Hypothalamus (tissue), 51 donors: ENCODE measurements at places on chromosomes 1 and 21.

GRCh38 chr21:42145569-42146272, 73.2 kb upstream of the ABCG1 start:
- peak; percentile 51 for DNase-seq

DNA sequence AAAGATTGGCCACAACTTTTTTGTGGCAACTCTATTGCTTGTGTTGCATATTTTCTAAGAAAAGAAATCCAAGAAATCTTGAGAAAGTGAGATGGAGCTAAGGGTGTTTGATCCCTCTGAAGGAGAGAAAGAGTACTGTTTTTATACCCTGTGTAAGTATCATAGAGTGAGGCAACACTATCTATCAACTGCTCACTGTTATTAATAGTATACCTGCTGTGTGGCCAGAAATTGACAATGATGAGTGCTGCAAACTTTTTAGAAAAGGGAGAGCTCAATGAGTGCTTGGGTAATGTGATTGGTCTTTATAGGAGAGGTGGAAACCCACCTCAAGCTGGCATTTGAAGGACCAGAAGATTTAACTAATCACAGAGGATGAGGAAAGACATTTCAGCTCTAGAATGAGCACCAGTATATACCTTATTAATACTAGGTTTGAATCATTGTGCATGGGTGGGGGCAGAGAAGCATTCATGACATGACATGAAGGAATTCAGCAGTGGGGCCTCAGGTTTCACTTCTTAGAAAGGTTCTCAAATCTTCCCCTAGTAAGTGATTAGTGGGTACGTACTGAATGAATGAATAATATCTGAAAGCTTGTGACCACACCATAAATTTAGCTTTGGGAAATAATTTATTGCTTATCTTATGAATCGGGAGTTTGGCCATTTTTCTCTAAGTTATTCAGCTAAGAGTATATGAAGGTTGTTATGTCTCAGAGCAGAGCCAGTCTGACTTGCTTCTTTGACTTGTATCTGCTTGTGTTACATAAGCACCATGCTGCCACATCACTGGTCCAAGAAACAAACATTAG, 169.2 kb upstream of the SGIP1 start:
- DNase-seq, result no peak

GRCh38 chr1:207841901-207842300, 69.0 kb downstream of the CD34 start:
- no peak for DNase-seq

GRCh38 chr21:45877821-45878469, 103.6 kb upstream of the COL6A1 start:
- DNase-seq, result no peak

GRCh38 chr1:85451236-85451830, 13.6 kb downstream of the DDAH1 start:
- DNase-seq, result no peak

- DNase-seq, result no peak
These were observed 128.2 kb downstream of the DMRTB1 start for GRCh38 chr1:53587252-53587988.

DNA sequence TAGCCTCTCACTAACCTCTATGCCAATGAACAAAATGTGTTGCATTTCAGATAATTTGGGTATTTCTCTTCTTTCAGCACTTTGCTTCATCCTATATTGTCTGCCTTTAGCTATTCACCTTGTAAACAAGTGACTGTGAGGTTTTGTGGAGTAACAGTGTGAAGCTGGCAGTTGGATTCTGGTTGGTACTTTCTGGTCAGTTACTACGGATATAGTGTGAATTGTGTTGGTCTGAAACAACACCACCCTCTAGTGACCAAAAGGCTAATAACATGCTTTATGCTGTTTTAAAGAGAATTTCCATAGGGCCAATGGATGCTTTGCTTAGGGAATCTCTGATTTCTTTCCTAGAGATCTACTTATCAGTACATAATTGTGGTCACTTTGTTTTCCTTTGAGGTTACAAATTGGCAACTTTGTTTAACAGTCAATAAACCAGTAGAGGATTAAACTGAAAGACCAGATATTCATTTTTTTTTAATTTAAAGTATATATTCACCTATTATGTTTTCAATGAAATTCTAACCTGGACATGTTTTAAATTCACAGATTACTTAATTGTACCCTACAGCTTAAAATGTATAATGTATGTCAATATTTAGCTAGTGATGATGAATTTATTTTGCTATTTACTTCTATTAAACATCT, 2.5 kb upstream of the PTGER3 start:
- DNase-seq, result no peak

DNA sequence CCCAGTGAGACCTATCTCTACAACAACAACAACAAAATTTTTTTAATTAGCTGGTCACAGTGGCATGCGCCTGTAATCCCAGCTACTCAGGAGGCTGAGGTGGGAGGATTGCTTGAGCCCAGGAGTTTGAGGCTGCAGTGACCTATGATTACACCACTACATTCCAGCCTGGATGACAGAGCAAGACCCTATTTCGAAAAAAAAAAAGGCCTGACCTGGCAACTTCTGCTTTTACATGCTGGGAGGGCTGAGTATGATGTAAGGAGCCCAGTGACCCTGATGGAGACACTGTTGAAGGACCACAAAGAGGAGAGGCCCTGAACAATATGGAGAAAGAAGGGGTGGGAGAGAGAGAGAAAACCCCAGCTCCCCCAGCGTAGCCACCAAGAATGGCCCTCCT, 9.2 kb upstream of the VPS26C start:
- no peak for DNase-seq

GRCh38 chr1:20931930-20932436, 144.9 kb upstream of the HP1BP3 start:
- DNase-seq, result no peak

DNA sequence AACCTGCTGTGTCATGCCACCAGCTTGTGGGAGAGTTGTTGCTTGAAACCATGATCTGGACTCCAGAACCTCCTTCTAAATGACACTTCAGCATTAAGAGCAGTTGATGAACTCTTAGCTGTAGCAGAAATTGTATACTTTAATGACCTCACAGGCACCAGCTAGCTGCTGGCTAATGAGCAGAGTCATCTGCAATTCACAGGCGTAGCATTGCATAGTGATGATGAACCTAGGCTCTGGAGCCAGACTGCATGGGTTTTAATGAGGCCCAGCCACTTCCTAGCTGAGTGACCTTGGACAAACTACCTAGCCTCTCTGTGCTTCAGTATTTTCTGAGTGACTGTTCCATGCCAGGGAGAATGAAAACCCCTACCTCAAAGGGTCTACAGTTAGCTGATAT, 407.1 kb downstream of the LMO4 start:
- DNase-seq, result no peak

- DNase-seq, result no peak
These were observed 61.6 kb downstream of the ZBTB18 start for GRCh38 chr1:244112636-244113035.

- no peak for DNase-seq
These were observed 226.9 kb downstream of the KAZN start for GRCh38 chr1:14825396-14825795.

GRCh38 chr1:99850459-99851291, 514 bp downstream of the AGL start:
- DNase-seq, result no peak

DNA sequence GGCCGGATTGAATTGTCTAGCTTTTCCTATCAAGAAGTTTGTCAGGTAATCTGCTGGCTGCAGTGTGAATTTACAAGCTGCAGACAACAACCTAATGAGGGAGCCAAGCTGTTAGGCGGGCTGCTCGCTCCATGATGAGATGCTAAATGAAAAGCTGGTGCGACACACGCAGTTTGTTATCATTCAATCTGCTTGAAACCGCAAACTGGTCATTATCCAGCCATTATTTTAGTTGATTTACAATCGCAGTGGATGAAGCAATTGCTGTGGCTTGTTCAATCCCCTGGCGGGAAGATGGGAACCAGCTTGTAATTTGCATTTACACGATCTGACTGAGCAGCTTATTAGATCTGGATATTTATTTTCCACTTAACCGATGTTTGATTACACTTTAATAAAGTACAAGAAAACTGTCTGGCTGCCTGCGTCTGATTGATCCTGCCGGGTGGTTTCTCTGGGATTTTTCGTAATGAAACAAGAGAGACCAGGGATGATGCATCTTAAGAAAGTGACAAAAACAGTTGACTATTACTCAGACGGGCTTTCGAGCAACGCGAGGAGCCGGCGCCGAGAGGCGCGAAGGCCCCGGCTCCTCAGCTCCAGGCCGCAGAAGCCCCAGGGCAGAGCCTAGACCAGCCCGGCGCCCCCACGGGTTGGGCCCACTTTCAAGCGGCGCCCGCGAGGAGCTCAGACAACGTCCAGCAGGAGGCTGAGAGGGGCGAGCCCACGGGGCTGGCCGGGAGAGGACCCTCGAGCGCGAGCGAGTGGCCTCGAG, 118.0 kb upstream of the BARHL2 start:
- no peak for DNase-seq

DNA sequence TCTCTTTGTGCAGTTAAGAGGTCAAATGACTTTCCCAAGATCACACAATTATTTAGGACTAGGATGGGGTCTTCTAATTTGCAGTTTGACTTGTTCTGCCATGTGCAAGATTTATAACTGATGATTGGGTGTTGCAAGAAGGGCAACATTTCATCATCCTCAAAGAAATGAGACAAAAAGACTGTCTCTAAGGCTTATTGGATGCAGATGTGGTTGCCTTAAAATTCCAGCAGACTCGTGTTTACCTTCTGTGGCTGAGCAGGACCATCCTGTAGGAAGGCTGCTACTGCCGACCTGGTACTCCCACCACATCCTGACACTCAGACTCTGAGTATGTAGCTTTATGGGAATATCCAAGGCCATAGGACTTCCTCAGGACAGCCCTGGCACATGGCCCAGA, 99.9 kb upstream of the SGIP1 start:
- DNase-seq, result no peak

- DNase-seq, result no peak
These were observed 98.5 kb upstream of the CTTNBP2NL start for GRCh38 chr1:112297536-112297935.

GRCh38 chr1:69252696-69253095, 315.0 kb upstream of the LRRC7 start:
- no peak for DNase-seq

DNA sequence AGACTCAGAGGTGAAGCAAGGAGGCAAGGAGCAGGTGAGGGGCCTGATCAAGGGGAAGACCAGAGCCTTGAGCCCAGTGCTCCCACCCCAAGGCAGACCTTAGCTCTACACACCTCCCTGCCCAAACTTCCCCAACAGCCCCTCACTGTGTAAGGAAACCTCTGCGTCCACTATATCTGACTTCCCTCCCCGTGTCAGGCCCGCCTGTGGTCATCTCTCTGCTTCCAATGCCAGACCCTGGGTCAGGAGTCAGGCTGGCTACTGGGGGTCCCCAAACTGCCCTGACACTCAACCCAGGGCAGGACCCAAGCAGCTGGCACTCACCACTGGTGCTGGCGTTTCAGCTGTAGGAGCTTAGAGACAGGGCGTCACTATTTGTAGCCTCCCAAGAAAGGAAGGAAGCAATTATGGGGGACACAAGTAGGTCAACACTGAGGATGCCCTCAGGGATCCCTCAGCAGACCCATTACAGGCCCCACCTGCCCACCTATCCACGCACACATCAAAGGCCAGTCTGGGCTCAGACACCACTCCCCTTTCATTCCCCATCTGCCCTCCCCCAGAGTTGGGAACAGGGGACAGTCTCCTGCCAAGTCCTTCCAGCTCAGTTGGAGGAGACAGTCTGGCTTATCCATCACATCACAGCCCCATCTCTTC, 811 bp upstream of the S100A3 start:
- DNase-seq, result no peak

- DNase-seq, result no peak
These were observed 550 bp downstream of the ARHGEF16 start for GRCh38 chr1:3454811-3455618.

- no peak for DNase-seq
These were observed 1.1 kb upstream of the CFAP141 start for GRCh38 chr1:154207262-154207661.

DNA sequence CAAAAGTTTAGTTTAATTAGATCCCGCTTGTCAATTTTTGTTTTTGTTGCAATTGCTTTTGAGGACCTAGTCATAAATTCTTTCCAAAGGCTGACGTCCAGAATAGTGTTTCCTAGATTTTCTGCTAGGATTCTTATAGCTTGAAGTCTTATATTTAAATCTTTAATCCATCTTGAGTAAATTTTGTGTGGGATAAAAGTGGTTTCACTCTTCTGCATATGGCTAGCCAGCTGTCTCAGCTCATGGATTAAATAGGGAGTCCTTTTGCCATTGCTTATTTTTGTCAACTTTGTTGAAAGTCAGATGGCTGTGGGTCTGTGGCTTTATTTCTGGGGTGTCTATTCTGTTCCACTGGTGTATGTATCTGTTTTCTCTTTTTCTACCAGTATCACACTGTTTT, 801.3 kb upstream of the ADGRL4 start:
- no peak for DNase-seq

GRCh38 chr1:14697353-14697752, 98.9 kb downstream of the KAZN start:
- no peak for DNase-seq

GRCh38 chr21:45088729-45089128, 14.3 kb downstream of the ADARB1 start:
- no peak for DNase-seq
